Brain microvascular endothelial cell (primary cell): ENCODE measurements at places on chromosomes 5 and 9.

DNA sequence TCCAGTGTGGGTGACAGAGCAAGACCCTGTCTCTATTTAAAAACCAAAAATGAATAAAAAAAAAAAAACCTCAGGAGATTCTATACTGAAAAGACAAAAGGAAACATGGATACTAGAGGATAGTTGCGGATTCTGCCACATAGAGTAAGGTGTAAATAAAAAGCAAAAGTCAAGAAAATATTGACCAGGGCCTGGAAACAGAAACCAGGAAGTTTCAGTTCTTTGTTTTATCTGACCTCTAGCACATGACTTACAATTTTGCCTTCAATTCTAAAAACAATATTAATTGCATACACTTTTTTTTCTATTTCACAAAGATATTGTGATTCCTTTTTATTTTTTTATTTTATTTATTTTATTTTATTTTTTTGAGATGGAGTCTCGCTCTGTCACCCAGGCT lies 96.2 kb upstream of the NMUR2 start:
- no peak for DNase-seq

- DNase-seq: peak; percentile 92
Observed at GRCh38 chr9:116549061-116549664, 137.9 kb upstream of the TRIM32 start.

DNA sequence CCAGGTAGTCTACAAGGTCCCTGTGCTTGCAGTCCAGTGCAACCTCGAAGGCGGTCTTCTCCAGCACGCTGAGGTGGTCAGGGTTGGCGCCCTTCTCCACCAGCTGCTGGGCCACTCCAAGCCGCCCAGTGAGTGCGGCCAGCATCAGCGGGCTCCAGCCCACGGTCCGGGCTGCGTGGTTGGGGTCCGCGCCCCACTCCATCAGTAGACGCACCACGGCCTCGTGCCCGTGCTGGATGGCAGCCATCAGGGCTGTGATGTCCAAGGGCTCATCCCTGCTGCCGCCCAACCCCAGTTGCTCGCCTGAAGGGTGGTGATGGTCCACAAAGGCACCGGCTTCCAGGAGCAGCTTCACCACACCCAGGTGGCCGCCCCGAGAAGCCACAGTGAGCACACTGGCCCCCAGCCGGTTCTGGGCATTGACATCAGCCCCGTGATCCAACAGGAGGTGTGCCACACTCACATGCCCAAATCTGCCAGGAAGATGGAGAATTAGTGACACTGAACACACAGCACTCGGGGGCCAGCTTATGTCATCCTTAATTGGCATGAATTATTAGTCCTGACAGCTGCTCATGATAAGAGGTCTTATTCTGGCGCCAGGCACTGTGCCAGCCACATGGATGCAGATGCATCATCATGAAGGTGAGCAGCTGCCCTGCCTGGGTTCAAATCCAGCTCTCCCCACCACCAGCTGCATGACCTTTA lies 6.1 kb downstream of the ANKS6 start:
- no peak for DNase-seq

- no peak for DNase-seq
Observed at GRCh38 chr9:73497796-73498195, 346.1 kb downstream of the ANXA1 start.
